Retina (tissue), 1 donor: ENCODE measurements at places on chromosomes 5 and 9.

DNA sequence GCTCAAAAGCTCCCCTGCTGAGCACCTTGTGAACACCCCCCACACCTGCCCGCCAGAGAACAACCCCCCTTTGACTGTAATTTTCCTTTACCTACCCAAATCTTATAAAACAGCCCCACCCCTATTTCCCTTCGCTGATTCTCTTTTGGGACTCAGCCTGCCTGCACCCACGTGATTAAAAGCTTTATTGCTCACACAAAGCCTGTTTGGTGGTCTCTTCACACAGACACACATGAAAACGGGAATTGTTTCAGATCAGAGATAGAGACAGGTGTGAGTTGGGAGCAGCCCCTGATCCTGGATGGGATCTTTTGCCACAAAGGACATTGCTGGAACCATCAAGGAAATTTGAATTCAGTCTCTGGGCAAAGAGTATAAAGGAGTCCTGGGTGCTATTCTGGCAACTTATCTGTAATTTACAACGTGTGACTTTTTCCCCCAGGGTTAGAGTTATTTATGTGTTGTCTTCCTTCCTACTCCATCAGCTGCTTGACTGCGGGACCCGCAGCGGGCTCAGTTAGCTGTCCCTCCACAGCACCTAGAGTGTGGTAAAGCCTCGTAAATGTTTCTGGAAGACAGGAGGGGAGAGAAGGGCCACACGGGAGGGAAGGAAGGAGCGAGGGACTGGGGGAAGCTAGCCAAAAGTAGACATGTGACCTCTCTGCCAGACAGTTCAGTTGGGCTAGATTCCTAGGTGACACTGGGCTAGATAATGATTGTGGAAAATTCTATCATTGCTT, 437.0 kb downstream of the ZNF608 start:
- DNase-seq, result peak; percentile 34

DNA sequence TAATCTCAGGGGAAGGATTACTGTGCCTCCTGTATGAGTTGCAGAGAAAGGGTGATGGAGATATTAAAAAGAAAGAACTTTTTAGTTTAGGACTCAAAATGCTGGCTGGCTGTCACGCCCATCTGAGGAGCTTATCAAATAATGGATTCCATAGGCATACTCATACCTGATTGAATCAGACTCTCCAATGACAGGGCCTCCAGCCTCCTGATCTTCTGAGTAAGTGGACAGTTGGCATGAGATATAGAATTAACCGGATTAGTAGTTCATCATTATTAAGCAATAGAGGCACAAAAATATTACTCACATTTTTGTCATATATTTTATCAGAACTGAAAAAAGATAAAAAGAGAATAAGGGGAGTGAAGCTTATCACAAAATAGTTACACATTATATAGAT, 157.0 kb upstream of the RASA1 start:
- DNase-seq, result no peak

GRCh38 chr9:2785060-2785950, 58.6 kb downstream of the PUM3 start:
- DNase-seq, result no peak

DNA sequence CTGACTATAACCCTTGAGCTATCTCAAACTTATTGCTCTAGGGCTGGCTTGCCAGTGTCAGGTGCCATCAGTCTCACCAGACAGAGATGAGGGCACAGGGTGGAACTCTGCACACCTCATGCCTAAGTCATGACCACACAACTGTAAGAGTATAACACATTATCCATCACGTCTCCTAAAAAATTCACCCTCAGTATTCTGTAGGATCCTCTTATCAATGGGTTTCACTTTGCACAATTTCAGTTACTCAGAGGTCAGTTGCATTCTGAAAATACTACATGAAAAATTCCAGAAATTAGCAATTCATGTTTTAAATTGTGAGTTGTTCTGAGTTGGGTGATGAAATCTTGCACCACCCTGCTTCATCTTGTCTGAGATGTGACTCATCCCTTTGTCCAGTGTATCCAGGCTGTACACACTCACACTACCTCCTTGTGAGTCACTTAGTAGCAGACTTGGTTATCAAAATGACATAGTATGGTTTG, 690.9 kb upstream of the CDH18 start:
- DNase-seq, result no peak

DNA sequence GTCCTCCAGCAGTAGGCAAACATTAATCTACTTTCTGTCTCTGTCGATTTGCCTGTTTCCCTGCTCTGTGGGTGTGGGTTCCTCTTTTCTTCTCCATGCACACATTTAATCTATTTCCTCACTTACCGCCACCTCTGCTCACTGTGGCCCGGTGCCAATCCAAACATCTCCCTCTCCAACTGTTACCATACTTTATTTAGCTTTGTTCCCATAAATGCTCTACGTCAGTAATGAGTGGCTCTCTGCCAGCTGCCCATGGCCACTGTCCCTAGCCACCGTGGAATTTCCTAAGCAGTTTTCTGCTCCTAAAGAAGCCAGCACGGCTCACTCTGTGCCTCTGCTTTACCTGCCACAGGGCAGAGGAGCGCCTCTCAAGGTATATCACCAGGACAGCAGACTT, 19.5 kb upstream of the GOLPH3 start:
- no peak for DNase-seq

DNA sequence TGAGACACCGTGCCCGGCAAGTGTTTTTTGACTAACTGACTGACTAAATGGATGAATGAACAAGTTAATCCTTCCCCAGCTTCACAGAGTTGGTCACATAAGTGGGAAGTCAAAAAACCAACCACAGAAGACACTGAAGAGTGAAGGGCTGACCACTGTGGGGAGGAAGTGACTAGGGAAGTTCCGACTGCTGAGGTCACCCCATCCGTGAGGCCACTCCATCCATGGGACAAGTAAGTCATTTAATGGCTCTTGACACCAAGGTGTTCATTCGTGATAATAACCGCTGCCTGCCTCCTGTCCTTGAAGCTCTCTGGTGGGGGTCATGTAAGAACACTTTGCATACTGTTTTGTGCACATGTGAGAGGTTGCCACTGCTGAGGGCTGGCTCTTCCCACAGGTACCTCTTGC, 22.2 kb upstream of the CXCL14 start:
- no peak for DNase-seq

DNA sequence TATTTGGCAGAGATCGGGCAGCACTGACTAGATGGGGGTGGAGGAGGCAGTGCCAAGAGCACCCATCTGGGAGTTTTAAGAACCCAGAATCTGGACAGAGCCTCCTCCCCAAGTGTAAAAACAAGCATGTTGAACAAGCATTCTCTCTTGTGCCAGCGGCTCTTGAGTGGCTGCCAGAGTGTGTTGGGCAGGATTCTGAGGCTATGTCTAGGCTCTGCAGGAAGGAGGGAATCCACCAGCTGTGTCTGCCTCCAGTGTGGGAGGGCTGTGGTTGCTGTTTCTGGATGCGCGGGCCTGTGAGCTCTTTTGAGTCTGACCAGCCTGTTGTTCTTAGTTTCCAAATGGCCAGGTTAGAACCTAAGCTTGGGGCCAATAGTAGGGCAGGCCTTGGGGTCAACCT, 39.8 kb downstream of the HMCN2 start:
- DNase-seq, result no peak

GRCh38 chr5:147177125-147177840, 57.5 kb upstream of the STK32A start:
- no peak for DNase-seq

GRCh38 chr5:170917113-170917512, 55.3 kb downstream of the RANBP17 start:
- no peak for DNase-seq

DNA sequence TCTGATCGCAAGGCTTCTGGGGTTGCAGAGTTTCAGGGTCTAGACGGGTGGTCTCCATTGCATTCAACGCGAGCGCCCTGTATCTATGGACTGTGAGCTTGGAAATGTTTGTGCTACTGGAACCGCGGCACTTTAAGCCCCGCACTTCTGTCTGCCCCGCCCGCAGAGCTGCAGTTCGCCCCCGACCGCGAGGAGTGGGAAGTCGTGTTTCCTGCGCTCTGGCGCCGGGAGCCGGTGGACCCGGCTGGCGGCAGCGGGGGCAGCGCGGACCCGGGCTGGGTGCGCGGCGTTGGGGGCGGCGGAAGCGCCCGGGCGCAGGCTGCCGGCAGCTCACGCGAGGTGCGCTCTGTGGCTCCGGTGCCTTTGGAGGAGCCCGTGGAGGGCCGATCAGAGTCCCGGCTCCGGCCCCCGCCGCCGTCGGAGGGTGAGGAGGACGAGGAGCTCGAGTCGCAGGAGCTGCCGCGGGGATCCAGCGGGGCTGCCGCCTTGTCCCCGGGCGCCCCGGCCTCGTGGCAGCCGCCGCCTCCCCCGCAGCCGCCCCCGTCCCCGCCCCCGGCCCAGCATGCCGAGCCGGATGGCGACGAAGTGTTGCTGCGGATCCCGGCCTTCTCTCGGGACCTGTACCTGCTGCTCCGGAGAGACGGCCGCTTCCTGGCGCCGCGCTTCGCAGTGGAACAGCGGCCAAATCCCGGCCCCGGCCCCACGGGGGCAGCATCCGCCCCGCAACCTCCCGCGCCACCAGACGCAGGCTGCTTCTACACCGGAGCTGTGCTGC, 1.0 kb downstream of the ADAMTS19 start:
- peak; percentile 75 for DNase-seq

GRCh38 chr5:124480022-124480421, 266.4 kb downstream of the ZNF608 start:
- DNase-seq, result no peak

- no peak for DNase-seq
These were observed 31.6 kb downstream of the SLC6A7 start for GRCh38 chr5:150221471-150221870.

DNA sequence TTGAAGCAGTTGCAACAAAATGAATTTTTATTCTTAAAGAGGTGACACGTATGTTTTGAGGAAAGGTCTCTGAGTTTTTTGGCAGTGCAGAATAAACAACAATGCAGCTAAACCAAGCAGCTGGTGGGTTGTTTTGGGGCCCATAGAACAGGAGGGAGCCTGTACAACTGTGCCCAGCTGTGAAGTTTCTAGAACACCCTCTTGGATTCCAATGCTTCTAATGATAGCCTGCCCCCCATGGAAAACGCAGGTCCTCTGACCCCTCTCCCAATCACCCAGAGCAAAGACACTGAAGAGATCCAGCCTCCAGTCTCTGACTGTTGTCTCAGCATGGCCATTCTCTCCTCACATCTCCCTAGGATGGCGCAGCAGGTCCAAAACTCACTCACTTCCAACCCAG, 150.9 kb downstream of the MARCHF11 start:
- DNase-seq, result no peak
